ENCODE measurements at places on chromosomes 6 and 20.
A peak's percentile ranks its signal among the peaks of the same experiment; 100 is the strongest.

- no peak for DNase-seq
Observed at GRCh38 chr6:67640484-67640883, 994.6 kb upstream of the ADGRB3 start.

DNA sequence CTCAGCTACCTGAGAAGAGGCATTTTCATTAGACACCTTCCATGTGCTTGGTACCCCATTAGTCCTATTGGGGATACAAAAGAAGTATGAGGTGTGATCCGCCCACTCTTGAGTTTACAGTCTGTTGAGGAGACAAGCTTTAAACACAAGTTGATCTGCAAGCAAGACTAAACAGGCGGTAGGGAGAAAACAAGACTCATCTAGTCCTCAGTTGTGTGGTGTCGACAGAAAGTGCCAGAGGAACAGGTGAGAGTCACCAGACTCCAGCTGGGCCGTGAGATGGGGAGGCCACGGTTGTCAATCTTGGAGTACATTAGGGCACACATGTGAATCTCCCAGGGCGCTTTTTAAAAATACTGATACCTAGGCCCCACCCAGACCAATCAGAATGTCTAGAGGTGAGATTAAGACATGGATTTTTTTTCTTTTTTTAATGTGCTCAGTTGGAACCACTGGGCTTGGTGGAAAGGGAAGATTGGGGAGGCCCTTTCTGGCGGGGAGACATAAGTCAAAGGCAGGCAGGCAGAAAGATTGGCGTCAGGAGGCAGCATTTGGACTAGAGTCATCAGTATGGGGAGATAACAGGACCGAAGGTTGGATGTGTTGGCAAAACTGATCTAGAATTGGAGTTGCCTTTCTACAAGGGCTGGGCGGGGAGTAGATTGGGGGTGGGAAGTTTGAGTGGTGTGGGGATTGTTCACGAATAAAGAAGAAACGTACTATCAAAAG, 10.4 kb downstream of the E2F3 start:
- DNase-seq: no peak

- no peak for DNase-seq
Observed at GRCh38 chr6:108164815-108165706, 761 bp upstream of the NR2E1 start.

DNA sequence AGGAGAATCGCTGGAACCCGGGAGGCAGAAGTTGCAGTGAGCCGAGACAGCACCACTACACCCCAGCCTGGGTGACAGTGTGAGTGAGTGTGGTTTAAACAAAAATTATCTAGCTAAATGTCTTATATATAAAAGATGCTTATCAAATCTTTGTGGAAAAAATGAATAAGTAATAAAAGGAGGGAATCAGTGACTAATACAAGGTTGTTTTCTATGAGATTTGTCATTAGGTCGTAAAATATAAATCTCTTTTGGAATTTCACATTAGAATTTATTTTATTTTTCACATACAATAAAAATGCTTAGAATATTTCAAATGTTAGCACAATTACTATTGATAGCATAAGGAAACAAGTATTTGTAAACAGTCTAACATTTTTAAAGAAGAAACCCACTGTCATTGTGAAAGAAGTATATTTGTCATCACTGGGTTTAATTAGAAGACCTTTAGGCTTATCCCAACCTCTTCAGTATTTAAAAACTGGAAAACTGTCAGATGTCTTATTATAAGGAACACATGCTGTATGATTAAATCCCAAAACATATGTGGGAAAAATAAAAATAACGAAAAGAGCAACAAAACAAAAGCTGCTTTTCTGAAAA, 47.1 kb downstream of the ASCC3 start:
- DNase-seq: peak; percentile 45

GRCh38 chr20:9053108-9053507, 15.8 kb upstream of the PLCB4 start:
- DNase-seq: no peak

GRCh38 chr6:169953686-169954085, 202.3 kb downstream of the ERMARD start:
- no peak for DNase-seq

DNA sequence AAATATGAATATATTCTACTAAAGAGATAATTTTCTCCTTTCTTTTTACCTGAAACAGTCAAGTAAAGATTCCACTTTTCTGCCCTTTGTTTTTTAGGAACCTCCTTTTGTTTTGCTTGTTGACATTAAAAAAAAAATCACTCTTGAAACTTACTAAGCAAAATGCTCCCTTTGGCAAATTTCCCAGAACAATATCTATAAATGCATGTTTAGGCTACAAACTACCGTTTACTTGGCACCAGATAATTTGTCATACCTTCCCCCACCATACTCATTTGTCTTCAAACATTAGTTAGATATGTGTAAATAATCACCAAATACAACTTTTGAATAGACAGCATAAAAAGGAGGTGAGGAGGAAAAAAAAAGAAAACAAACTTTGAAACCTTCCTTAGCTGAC, 604.7 kb downstream of the RFPL4B start:
- no peak for DNase-seq

DNA sequence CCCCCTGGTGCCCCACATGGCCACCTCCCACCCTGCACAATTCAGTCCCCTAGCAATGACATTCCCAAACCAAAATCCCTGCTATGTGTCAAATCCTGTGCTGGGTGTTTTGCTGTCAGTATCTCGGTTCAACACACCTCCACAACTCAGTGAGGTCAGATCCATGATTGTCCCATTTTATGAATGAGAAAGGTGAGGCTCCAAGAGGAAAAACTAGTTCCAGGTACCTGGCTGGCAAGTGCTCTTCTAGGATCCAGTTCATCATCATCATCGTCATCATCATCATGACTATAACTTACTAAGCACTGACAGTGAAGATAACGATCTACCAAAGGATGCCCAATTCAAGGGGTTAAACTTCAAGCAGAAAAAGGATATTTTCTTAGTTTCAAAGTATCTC, 15.2 kb downstream of the ID1 start:
- no peak for DNase-seq

- DNase-seq: no peak
Observed at GRCh38 chr6:28496099-28496779, 19.4 kb downstream of the GPX6 start.

- DNase-seq: no peak
Observed at GRCh38 chr6:75813476-75814250, 64.6 kb downstream of the MYO6 start.

GRCh38 chr6:34358389-34358905, 34.0 kb downstream of the NUDT3 start:
- no peak for DNase-seq
